ENCODE measurements at places on chromosomes 3 and 15.

DNA sequence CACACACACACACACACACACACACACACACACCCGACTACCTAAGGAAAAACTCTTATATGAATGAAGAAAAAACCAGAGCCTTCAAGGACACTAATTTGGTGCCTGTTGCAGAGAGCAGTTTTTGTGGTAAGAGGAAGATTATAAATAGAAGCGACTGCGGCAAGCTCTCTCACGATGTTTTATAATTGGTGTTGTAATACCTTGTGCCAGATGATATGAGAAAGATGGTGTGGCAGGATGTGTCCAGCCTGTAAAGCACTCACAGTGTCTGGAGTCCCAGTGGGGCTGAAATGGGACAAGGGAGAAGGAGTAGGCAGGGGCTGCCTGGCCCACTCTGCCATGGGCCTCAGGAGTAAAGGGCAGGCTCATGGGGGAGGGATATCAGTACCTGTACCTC is 839.9 kb downstream of the AGBL1 start:
- DNase-seq, result no peak

GRCh38 chr3:105843994-105844393 is 24.8 kb downstream of the CBLB start:
- no peak for DNase-seq

DNA sequence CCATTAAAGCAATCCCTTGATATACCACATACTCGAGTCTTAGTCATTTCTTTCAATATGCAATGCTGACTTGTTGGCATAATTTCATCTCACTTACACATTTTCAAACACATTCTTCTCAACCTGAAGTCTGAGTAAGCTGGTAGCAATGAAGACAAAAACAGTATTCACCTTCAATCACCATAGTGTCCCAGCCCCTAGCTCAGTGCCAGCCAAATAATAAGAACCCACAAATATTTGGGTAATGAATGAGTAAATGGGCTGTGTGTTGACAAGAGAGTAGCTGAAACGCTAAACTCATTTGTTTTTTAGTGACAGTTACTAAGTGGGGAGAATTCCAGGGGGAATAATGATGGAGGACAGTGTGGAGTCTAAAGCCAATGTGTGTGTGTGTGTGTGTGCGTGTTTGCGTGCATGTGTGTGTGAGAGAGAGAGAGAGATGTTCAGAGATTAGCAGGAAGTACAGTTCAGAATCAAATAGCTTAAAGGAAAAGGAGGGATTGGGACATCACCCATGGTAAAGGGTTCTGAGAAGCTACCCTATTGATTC is 165.7 kb downstream of the GAP43 start:
- no peak for DNase-seq

DNA sequence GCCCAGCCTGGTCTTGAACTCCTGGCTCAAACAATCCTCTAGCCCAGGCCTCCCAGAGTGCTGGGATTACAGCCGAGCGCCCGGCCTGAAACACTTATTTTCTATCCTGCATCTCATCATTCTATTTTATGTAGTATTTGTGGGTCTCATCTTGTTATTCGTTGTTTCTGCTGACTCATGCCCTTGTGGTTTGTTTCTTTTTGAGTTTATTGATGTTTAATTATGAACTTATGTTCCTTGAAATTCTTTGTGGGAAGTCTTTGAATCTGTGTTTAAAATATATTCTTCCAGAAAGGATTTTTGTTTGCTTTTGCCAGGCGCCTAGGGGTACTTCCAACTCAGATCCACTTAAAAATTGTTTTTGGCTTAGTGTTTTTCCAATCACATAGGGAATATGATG is 78.3 kb upstream of the C15orf39 start:
- no peak for DNase-seq

DNA sequence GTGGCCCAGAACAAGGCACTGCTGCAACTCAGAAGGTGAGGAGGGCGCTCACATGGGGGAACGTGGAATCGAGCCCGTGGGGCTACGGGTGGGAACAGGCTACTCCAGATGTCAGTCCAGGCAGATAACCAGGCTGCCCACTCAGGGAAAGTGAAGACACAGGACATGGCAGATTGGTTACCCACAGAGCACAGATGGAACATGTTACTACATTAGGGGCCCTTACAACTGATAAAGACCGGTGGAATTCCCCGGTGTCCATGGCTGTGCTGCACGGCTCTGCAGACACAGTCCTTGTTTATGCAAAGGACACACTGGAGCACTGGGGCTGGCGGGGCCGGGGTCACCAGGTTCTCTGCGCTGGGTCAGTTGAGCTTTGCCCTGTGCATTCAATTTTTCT is 36.9 kb downstream of the PCSK6 start:
- no peak for DNase-seq

GRCh38 chr3:74866357-74867030 is 252.0 kb upstream of the CNTN3 start:
- no peak for DNase-seq

DNA sequence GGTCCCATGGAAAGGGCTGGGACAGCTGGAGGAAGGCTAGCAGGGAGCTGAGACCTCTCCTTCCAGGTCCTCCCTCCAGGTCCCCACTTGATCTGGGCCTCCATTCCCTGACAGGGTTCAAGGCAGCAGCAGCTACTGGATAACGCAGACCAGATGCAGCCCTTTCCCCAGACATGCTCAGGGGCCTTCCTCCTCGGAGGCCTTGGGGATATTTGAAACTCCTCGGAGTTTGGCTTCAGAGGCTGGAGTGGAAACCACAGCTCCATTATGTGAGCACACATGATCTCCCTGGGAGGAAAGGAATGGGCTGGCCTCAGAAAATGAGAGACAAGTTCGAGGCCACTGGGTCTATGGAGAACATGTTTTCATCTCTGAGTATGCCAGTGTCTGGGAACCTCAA is 119.3 kb downstream of the SMAD6 start:
- no peak for DNase-seq

- DNase-seq, result no peak
Observed at GRCh38 chr15:77311618-77312398, 108.1 kb downstream of the PEAK1 start.

DNA sequence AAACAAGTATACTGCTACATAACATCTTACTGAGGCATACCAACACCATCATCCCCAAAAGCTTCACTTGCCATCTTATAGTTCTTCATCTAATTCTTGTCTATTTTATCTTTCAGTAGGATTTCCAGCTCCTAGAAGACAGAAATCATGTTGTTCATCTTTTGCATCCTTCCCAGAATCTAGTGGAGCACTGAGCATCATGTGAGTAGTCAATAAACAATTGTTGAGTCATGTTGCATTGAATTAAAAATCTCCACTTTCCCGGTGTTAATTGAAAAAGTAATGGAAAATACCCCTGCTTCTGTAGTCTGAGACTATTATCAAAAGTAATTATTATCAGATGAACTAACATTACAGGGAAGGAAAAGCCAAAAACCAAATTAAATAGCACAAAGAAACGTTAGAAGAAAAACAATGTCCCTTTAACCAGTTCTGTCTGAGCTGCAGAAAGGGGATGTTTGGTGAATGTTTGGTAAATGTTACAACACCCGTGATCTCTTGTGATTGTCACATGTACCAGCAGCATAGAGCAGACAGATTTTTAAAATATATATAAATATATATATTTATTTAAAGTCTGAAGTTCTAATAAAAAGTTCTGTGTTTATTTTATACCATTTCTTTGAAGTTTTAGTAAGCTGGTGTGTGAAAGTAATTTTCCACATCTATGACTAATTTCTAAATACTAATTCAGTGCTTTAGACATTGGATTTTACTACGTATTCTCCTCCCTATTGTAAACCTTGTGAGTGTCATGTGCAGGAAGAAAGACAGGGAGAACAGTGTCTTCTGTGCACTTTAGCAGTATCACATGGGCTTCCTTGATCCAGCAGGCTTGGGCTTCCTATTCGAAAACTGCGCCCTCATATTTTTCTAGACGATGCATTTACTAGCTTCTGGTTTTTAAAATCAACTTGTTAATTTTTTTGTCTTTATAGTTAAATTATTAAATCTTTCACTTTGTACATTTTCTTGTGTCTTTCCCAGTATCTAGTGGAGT is 85.6 kb downstream of the RAP2B start:
- DNase-seq, result no peak

DNA sequence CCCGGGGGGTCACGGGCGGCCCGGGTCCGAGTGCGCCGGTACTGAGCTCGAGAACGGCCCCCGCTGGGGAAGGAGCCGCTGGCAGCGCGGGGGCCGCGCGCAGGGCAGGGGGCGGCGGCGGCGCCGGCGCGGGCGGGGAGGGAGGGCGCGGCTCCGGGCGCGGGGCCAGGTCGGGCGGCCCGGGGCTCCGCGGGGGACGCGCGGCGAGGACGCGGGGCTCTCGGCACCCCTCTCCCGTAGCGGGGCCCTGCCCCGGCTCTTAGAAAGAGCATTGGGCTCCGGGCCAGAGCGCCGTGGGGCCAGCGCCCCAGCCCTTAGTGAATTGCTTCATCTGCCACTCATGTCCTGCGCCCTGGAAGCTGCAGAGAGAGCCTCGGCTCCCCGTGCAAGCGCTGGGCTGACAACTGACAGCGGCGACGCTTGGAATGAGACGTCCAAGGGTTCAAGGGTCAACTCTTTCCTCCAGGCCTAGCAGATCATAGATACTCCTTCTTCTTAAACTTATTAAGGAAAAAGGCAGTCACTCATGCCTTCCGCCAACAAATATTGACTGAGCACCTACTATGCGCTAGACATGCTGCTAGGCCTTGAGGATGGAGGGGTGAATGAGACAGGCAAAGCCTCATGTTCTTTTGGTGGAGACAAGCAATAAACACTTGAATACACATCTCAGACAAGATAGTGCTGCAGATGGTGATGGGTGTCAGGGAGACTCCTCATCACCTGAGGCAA is 140.8 kb downstream of the SMAD6 start:
- no peak for DNase-seq

DNA sequence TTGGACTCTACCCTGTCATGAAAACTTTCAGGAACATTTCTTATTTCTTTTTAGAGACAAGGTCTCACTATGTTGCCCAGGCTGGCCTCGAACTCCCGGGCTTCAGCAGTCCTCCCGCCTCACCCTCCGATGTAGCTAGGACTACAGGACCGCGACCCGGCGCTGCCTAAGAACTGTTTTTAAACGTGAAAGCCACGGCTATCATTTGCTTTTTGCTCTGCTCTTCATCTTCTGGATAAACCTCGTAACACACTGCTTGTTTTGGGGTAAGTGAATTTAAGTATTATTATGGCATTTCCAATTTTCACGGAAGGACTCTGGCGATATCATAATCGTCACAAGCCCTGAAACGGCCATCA is 14.3 kb upstream of the CCNL1 start:
- DNase-seq, result no peak

GRCh38 chr3:151638555-151639417 is 94.9 kb upstream of the AADACL2 start:
- DNase-seq, result no peak

DNA sequence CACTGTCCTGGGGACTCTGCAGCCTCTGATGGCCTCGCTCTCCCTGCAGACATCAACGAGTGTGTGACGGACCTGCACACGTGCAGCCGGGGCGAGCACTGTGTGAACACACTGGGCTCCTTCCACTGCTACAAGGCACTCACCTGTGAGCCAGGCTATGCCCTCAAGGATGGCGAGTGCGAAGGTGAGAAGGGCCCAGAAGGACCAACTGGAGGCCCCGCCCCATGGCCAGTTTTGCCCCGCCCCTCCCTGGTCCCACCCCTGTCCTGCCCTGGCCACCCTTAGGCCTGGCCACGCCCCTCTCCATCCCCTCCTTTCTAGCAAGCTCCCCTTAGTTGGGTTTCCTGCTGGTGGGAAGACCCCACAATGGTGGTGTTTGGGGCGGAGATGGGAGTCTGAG is 77.5 kb downstream of the FBLN2 start:
- DNase-seq, result no peak

DNA sequence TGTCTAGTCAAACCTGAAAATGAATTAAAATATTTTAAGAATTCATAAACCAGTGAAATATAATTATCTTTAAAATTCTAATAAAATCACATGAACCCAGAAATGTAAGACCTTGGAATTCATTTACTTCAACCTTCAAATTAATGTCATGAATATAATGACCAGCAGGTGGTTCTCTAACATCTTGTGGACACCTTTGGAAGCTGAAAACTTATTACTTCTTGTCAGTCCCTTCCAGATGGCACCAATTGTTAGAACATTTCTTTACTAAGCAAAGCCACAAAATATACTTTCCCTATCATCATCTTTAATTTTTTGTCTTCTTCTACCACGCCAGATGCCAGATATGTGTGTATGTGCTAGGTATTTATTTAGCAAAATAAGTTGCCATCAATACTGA is 240.0 kb downstream of the MBNL1 start:
- DNase-seq, result no peak

DNA sequence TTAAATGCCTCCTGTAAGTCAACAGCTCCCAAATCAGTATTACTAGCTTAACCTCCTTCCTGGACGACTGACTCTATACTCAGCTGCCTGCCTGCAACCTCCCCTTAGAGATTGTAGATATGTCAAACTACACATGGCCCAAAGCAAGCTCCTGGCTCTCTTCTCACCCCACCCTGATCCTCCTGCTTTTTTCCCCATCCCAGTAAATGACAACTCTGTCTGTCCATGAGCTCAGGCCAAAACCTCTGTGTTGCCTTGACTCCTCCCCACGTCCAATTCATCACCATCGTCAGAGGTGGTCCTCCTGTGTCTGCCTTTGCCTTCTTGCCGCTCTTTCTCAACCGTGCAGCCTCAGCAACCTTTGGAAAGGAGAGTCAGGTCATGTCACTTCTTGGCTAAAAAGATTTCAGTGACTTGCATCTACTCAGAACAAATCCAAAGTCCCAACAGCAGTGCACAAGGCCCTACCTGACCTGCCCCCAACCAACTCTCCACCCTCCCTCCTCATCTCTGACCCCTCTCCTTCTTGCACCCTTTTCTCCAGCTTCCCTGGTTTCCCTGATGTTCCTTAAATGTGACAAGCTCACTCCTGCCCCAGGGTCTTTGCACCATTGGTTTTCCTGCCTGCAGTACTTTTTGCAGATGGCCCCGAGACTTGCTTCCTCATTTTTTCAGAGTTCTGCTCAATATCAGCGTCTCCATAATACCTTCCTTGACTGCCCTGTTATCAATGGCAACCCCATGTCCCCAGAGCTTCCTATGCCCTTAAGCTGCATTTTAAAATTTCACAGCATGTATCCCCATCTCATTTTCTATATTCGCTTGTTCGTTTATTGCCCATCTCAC is 52.8 kb downstream of the LSM3 start:
- DNase-seq, result no peak

GRCh38 chr15:62430552-62430951 is 265.5 kb upstream of the C2CD4B start:
- no peak for DNase-seq

GRCh38 chr15:70037292-70037640 is 60.5 kb downstream of the TLE3 start:
- DNase-seq, result no peak

DNA sequence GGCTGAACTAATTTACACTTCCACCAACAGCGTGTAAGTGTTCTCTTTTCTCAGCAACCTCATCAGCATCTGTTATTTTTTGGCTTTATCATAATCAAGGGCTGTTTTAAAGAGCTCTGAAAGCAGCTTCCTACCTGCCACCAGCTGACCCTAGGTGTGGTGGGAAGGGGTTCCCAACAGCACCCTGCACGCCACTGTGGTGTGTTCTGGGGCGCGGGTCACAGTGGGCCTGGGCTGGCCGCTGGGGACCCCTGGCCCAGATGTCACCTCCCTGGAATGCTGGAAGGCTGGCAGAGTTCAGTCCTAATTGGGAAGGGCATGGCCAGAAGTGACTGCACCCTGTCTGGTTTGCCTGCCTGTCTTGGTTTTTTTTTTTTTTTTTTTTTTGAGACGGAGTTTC is 82.2 kb downstream of the ASB7 start:
- no peak for DNase-seq

Measured in activated effector memory CD4-positive, alpha-beta T cell treated with Interleukin-2 at 50 U/mL for 16 hours (primary cell).